ENCODE measurements at places on chromosomes 1 and 21.

GRCh38 chr1:59684698-59685097 is 130.1 kb upstream of the HOOK1 start:
- no peak for DNase-seq

- DNase-seq, result no peak
Measured at GRCh38 chr1:227120826-227121225, 180.7 kb downstream of the COQ8A start.

- no peak for DNase-seq
Measured at GRCh38 chr21:45811136-45811535, 167.6 kb downstream of the PCBP3 start.

GRCh38 chr1:109354929-109355328 is 42.8 kb downstream of the SORT1 start:
- DNase-seq, result no peak

GRCh38 chr1:117836069-117836468 is 93.4 kb downstream of the GDAP2 start:
- DNase-seq, result no peak

- no peak for DNase-seq
Measured at GRCh38 chr21:41160036-41160435, 7.9 kb upstream of the BACE2 start.

All from activated T-cell treated with anti-CD3 and anti-CD28 coated beads for 24 hours (primary cell).